ENCODE measurements at places on chromosomes 11 and 22.

- DNase-seq = no peak
Measured at GRCh38 chr11:11010624-11011127, 152.8 kb upstream of the ZBED5 start.

DNA sequence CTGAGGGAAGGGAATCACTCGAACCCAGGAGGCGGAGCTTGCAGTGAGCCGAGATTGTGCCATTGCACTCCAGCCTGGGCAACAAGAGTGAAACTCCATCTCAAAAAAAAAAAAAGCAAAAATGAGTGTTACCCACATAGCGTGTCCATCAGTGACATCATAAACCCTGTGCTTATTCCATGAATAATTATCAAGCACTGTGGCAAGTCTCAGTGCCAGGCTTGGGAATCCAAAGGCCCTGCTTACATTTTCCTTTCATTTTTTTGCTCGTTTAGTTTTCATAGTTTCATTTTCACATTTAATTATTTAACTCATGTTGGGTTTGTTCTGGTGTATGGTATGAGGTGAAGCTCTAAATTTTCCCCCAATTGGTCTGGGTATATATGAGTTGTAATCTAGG is 46.5 kb downstream of the NEU3 start:
- no peak for DNase-seq

GRCh38 chr22:39577366-39577765 is 6.8 kb downstream of the CACNA1I start:
- no peak for DNase-seq

DNA sequence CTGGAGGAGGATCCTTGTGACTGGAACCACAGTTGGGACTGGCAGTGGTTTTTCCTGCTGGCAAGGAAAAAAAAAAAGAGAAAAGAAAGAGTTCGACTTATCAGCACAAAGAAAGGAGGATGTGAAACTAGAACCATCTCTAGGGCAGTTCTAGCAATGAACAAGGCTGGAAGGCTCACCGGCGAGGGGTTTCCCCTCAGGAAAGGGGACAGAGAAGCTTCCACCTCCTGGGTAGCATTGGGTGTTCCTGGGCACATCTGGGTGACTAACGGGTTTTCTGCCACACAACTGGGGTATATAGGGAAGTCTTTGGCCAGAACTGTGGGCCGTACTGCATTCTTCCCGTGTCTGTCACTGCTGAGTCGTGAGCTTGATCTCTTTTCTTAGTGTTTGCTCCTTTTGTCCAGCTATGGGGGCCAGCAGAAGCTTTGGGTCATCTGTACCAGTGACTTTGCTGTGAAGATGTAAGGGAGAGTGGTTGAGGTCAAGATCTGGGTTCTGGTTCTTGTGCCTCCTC is 109.4 kb upstream of the OR4B1 start:
- no peak for DNase-seq

DNA sequence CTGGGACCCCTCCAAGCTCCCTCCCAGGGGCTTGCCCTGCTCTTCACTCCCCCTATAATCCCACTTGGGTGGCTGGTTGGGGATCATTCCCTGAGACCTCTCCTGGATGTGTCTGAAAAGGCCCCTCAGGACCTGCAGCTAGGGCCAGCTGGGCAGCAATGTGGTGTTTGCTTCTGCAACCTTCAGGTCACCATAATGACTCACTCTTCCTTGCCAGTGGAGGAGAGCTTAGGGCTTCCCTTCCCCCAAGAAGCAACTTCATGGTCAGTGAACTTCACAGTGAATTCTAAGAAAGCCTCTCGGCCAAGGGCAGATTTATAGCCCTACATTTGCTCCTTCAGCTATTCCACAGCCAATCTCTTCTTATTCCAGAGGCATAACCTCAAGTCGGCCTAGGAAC is 45.1 kb upstream of the TSPAN18 start:
- DNase-seq = no peak

GRCh38 chr22:46663436-46664100 is 43.4 kb downstream of the GRAMD4 start:
- no peak for DNase-seq

DNA sequence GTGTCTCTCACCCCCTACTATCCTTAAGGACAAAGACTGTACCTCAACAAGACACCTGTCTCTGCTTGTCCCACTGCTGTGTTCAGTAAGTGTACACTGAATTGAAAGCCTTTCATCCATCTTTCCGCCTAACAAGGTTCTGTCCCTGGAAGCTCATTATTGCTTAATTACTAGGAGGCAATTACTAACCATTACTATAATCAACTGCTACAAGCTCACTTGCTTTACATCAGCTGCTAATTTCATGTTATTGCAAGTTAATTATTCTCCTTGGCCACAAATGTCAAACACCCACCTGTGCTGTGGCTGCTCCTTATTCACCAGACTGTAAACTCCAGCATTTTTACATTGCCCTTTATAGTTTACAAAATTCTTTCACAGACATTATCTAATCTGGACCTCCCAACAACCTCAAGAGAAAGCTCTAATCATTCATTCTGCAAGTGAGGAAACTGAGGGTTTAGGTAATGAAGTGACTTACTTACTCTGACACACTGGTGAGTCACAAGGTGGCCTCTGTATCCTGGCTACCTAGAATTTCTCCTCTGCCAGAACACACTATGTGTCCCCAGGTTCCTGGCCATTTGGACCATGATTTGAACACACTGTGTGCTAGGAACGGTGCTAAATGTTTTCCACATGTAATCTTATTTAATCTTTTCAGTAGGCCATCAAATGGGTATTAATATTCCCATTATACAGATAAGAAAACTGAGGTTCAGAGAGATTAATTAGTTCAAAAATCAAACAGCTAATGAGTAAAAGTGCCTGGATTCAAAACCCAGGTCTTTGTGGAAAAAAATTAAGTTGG is 66.7 kb downstream of the RAB30 start:
- DNase-seq = no peak

DNA sequence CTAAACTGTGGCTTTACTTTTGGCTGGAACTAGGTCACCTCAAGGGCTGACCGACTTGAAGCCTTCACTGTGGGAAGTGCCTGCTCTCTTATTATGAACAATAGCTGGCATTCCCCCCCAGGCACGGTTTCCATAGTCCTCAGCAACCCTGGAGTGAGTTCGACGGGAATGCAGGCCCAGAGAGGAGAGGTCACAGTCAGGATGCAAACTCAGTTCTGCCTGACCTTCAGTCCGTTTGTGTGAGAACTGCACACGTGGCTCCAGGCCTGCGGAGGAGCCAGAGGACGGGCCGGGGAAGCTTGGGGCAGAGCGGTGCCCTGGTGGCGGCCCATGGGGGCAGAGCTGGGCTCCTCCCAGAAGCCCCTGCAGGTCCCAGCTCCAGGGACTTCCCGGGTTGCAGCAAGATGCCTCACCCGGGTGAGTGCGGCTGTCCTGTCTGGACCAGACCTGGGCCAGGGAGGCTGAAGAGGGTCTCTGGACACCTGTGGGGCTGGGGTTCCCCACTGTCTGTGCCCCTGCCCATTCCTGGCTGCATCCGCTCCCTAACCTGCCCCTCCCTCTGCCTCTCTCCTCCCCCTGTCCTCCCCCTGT is 17.2 kb downstream of the SLC25A18 start:
- no peak for DNase-seq

DNA sequence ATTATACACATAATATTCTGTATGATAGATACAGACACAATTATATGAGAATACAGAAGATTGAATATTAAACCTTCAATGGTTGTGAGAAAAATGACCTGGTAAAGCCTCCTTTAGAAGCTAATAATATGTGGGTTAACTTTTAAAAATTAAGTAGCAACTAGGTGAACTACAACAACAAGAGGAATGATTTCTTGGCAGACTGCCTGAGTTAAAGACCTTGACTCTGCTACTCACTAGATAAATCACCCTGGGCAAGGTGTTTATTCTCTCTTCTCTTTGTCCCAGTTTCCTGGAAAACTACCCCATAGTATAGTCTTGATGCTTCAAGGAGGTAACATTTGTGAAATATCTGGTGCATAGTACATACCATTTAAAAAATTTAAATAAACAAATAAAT is 519.6 kb upstream of the TENM4 start:
- DNase-seq = no peak

- DNase-seq = no peak
Measured at GRCh38 chr22:37082251-37082873, 27.2 kb downstream of the TMPRSS6 start.

- no peak for DNase-seq
Measured at GRCh38 chr11:114569801-114570200, 10.1 kb upstream of the NXPE1 start.

DNA sequence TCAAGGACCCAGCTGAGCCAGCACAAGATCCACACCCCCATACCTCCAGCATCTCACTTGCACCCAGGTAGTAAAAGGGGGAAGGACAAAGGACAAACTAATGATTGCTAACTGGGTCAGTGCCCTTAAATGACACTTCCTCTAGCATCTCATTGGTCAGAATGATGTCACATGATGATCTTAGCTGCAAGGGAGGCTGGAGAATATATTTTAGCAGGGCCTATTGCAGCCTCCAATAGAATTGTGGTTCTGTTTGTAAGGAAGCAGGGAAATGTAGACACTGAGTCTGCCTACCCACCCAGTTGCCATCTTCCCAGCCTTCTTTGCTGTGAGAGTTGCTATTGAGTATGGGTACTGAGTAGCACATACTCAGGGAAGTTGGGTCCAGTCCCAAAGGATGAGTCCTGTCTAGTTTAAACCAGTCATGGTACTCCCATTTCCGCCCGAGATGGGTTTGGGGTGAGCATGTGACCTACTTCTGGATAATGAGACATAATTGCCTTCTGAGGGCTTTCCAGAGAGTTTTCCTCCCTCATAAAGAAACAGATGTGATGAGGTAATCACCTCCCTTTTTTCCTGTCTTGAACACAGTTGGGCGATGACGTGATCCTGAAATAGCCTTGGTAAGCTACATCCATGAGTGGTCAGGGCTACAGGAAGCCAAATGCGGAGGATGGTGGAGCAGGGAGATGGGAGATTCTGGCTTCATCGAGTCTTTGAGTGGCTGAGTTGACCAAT is 5.5 kb upstream of the DNAL4 start:
- DNase-seq = no peak

GRCh38 chr22:42180349-42180842 is 49.8 kb upstream of the CYP2D6 start:
- DNase-seq = no peak

DNA sequence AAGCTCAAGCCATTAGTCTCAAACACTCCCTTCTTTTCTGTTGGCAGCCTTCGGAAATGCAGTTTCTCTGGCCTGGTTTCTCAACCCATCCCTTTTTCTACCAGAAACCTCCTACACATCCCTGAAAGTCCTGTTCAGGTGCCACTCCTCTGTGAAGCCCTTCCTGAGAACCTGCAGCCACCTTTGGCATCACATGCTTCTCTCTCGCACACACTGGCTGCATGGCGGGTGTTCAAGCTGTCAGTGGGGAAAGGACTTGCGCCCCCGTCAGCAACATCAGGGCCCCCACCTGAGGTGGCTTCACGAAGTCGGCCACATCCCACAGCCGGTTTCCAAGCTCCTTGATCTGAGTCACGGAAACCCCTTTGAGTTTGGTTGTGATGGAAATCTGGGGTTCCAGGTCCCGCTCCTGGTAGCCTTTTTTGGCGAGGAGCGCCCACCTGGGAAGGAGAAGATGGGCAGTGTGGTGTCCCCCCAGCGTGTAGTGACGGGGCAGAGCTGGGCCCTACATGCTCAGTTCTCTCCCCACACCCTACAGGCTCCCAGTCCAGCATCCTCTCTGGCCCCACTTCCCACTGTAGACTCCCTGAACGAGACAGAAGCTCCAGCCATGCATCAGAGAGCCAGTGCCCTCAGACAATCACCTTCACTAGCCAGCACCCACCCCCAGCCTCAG is 1.7 kb upstream of the LRRC74B start:
- DNase-seq = no peak

DNA sequence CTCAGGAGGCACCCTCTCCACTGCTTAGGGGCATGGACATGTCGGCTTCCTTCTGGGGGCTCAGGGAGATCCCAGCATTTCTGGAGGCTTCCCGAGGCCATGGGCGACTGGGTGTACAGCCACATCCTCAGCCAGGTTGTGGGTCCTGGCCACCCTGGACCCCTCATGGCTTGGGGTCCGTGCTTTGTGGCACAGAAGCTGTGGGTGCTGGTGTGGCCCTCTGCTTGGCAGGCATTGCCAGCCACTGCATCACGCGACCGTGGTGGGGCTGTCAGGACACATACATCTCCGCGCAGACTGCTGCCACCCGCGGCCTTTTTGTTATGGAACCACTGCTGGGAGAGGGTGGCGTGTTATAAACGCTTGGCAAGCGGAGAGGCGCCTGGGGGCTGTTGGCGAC is 1174.9 kb downstream of the BRD1 start:
- no peak for DNase-seq

- no peak for DNase-seq
Measured at GRCh38 chr22:20130319-20130718, 1.3 kb upstream of the ZDHHC8 start.

- no peak for DNase-seq
Measured at GRCh38 chr11:12229450-12230229, 119.2 kb downstream of the MICAL2 start.

DNA sequence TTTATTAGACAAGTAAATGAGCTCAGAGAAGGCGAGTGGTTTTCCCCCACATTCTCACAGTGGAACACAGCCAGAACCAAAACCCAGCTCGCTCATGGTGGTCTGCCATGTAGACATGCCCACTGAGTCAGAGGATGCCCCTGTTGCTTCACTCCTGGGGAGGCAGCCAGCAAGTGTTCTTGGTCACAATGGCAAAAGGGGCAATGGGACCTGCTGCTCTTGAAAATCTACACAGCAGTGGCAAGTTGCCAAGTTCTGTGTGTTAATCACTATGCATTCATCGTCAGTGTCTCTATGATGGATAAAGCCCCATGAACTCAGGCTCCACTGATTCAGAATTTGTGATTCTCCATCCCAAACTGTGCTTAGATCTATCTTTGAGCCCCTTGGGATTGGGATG is 64.7 kb upstream of the TBCEL start:
- no peak for DNase-seq

GRCh38 chr11:112761911-112762706 is 199.1 kb upstream of the NCAM1 start:
- DNase-seq = no peak

GRCh38 chr22:17403906-17404305 is 34.6 kb downstream of the CECR2 start:
- no peak for DNase-seq

DNA sequence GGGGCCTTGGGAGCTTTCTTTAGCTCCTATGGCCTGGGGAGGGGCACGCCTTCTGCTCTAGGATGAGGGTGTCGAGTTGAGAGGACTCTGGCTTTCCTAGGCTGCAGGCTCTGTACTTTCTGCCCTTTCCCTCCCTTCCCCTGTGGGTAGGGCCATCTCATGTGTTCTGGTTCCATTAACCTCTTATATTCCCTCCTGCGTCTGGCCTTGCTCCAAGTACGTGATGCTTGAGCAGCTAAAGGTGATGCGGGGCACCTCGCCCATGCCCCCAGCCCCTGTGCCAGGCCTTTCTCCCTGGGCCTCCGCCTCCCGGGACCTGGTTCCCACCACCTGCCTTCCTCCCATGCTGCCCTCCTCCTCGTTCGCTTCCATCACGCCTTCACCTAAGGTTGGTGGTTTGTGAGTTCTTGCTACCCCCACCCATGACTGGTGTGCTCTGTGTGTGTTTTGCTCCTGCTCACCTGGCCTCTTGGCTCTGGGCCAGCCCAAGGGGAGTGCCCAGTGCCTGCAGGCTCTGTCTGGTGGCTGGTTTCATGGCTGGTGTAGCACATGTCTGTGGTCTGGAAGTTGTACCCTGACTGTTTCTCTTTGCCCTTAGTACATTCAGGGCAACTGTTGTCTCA is 34.1 kb downstream of the PHLDB1 start:
- DNase-seq = peak; percentile 84

Data from NCI-H774 (cell line).